Sigmoid colon (tissue), 7 donors: ENCODE measurements at places on chromosomes 4 and X.

DNA sequence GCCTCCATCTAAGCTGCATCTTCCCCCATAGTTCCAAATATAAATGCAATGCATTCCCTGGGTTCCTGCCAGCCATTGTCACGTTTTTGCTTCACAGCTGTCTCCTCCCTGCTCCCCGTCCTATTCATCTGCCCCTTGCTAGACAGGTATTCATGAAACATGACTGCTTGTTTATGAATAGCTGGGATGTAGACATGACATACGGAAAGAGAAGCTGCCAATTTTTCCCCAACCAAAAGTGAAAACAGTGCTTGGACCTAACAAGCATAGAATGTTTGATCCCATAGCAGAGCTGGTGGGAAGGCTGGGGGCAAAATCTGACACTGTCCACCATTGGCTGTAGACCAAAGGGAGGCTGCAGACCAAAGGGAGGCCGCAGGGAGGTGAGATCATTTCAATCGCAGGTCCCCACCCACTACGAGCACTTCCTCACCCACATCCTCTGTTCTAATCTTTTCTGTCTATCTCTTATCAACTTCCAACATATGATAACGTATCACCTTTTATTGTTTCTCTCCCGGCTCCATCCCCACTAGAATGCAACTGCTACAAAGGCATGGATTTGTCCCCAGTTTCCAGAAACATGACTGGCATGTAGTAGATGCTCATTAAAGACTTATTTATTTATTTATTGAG lies 8.5 kb upstream of the GYG2 start:
- no peak for DNase-seq

- no peak for DNase-seq
Observed at GRCh38 chr4:67106861-67107460, 438.3 kb downstream of the CENPC start.

- no peak for DNase-seq
Observed at GRCh38 chr4:101031971-101032370, 315.4 kb downstream of the PPP3CA start.

GRCh38 chrX:131279197-131279596 lies 9.9 kb downstream of the IGSF1 start:
- no peak for DNase-seq
